ENCODE measurements at places on chromosomes 3 and 15.

DNA sequence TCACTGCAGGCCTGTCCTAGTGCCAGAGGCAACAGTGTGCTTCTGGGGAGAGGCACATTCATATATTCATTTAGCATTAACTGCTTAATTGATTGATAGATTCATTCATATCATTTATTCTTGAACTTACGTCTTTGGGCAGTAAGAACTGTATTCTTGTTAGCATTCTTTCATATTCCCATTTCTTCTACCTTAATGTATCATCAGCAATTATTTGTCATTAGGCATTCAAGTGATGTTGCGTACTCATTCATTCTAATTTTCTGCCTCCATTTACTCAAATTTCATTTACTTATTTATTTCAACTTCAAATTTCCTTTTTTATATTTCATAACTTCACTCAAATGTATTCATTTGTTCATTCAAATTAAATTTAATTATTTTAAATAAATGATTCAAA, 31.5 kb upstream of the CCR4 start:
- no peak for DNase-seq

DNA sequence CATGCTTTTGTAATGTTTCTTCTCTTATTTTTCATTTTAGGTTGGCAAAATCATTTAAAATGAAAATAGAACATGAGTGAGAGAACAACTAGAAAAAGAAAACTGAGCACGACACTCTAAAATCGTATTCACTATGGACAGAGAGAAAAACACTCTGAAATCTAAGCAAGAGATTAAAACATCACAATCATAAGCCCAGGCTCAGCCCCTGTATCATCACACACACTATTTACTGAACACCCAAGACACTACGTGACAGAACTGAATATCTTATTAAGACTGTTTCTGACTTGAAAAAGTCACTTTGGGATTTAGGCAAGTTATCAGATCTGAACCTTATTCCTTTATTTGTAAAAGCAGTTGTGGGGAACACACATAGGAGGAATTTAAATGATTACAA, 82.6 kb upstream of the PLXND1 start:
- DNase-seq, result no peak

DNA sequence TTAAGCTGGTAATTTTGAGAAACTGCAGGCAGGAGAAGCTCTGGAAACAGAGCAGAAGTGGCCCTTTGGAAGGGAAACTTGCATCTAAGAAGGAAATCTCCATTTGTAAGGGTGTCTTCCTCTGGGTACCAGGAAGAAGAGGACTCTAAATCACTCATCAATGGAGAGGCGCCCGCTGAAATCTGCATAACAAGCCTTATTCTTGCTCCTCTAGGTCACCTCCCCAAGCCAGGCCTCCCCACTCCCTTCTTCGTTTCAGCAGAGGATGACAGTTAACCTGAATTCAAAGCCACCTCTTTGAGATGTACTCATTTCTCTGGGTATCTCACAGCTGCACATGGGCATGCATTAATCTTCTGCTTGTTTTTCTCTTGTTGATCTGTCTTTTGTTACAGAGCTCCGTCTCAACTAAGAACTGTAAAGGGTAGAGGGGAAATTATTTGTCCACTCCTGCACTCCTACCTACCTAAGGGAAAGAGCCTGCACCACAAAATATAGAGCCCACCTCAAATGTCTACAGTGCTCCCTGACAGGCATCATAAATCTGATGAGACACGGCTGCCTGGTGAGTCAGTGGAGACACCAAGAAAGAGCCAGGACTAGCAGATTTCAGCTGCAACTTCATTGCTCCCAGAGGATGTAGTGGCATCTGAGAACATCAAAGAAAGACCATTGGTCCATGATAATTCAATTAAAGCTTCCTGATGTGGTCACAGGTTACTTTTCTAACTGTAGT, 51.5 kb downstream of the GABRB3 start:
- no peak for DNase-seq

DNA sequence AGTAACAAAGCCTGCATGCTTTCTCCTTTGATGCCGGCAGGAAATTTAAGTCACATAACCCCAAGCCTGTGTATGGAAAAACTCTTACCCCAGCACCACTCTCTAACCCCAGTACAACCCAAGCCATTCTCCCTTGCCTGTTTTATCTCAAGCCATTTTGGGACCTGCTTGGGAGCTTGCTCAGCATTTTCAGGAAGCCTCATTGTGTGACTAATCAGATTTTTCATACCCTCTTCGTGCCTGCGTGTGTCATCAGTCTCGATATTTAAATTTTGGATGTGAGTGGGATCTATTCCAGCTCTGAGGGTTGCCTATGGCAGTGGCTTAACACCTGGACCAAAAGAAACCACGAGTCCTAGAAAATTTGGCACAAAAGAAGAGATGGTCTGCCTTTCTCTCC, 426.2 kb downstream of the SQOR start:
- no peak for DNase-seq

DNA sequence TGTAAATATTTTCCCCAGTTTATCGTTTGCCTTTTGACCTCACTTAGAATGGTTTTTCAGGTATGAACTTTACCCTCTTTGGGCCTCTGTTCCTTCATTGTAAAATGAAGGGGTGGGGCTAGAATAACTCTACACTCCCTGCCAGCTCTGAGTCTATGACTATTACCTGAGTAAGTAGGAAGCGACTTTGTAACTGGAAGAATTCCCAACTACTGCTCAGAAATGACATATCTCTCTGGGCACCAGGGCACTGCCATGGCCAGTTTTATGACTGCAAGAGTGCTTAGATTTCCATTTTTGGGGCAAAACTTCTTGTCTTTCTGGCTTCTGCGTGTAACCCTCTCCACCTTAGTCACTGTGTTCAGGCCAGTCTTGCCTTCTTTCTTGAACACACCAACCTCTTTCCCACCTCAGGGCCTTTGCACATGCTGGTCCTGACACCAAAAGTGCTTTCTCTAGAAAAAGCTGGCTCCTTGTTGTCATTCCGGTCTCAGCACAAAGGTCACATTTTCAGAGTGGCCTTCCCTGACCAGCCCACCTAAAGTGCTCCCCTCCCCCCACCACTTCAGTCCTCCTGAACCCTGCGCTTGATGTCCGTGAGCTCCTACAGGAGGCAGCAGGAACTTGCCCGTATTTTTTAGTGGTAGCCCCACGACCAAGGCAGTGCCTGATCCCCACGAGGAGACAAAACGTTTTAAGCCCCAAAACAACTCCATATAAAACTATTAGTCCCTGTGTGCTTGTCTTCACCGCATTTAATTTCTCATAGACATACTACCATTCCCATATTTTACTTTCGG, 25.6 kb downstream of the CDCP1 start:
- DNase-seq, result no peak

DNA sequence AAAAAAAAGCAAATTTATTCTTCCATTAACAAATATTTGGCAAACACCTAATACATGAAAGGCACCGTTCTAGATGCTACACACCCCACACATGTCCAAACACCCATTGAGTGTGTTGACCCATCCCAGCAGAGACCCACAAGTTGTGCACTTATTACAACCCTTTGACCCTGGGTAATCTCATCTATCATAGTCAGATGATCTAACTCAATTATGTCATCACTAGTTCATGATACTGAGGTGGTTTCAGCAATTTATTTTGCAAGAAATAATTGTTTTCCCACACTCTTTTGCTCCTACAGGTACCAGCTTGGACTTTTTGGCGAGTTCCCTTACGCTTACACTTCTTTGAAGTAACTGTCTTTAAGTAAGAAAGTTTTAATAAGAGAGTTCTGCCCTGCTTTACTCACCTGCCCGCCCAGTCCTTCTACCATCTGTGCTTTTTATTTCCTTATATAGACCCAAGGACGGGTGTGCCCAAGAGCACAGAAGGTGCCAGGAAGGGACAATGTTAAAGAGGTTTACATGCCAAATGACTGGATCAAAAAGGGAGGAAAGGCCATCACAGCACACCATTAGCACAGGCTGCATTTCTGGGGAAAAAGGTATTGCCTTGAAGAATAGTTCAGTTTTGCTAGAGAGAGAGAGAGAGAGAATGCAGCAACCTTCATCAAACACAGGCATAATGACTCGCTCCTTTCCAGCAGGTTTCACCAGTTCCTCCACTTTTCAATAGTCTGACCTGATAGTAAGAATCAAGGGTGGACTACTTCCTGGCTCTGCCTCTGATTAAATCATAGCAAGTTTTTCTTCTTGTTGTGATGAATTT, 54.5 kb upstream of the ATP11B start:
- no peak for DNase-seq
